ENCODE measurements at places on chromosomes 7 and 10. TPM values are rescaled to one million over a fixed set of nuclear protein-coding genes. Genes with fewer than 3 reads are reported as not detected.

- no peak for DNase-seq
Observed at GRCh38 chr7:33932221-33932620, 26.9 kb downstream of the BMPER start.

GRCh38 chr7:93933156-93933555 is 11.6 kb downstream of the GNG11 start:
- DNase-seq = no peak

Gene FFAR4
- total RNA-seq = not detected

DNA sequence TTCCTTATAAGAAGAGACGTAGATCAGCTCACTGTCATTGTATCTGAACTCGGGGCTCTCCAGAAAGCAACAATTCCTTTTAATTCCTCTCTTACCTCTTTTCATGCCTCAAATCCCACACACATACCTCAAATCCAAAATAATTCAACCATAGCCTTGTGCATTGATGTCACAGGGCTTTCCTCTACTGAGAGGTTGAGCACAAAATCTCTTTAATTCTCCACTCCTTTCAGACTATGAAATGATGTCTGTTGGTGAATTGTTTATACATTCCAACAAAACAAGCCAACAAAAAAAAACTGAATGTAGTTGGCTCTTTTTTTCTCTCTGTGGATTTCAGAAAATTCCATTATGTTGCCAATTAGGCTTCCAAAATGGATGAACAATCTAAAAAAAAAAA is 53.2 kb downstream of the BPGM start:
- no peak for DNase-seq

GRCh38 chr7:25308906-25309705 is 80.8 kb upstream of the NPVF start:
- no peak for DNase-seq

DNA sequence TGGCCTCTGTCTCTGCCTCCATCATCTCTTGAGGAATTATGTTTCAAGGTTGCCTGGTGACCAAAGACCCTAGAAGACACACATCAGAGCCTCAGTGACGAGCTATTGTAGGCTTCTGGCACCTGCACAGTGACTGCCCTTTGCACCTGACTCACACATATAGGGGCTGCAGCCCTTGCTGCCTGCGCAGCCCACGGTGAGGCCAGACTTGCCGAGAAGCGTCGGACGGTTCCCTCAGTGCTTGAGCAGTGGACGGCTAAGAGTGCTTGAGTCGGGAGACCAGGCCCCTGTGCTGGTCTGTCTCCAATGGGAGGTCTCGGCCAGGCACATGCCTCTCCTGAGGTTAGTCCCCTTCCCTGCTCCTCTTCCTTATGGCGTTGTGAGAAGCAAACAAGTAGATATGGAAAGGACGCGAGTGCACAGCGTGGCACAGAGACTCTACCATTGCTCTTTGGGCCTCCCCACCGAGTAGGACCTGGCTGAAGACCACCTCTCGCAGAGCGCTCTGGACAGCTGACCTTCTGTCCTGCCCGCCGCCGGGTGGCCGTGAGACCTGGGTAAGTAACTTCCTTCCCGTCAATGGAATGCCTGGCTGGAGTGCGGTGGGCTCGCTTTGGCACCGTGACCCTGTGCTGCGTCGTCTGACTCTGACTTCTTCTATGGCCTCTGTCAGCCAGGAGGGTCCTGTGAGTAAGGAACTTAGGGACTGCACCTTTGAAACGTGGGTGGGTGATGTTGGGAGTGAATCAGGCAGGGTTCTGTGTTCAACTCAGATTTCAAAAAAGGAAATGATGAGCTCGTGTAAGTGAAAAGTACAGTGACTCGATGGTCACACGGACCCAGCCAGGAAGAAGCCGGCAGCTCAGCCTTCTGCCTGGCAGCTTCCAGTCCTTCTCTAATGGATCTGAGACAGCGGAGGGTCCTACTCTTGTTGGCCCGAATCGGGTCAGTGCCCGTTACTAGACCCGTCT is 33.7 kb downstream of the ZNF775 start:
- no peak for DNase-seq

GRCh38 chr10:7520507-7521485 is 110.0 kb upstream of the SFMBT2 start:
- no peak for DNase-seq
